Activated CD4-positive, alpha-beta T cell treated with anti-CD3 and anti-CD28 coated beads, Interleukin-2, amount 50 U/mL, for 24 hours (primary cell): ENCODE measurements at places on chromosomes 7 and 10.

DNA sequence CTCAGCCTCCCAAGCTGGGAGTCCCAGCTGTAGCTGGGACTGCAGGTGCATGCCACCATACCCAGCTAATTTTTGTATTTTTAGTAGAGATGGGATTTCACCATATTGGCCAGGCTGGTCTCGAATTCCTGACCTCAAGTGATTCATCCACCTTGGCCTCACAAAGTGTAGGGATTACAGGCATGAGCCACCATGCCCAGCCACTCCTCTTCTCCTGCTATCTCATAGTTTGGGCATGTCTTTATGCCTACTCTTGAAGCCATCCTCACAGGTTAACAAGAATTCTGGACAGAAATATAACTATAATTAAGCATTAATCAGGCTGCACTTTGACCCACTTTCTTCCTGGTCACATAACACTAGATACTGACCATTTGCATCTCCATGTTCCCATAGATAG is 28.6 kb upstream of the C10orf67 start:
- no peak for DNase-seq

DNA sequence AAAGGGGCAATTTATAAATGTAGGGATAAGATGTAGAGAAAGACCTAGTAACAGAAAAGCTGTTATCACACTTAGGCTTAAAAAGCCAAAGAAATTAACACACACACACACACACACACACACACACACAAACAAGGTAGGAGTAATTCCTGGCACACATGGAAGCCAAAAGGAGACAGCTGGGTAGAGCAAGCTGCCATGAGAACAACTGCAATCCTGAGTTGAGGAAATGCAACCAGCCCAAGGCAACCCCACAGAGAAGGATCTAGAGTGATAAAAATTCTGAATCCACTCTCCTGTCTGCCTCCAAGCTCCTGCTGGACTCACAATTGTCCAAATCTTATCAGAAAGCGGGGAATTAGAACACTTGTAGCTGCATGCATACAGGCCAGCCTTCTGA is 229.1 kb upstream of the DGKB start:
- DNase-seq: no peak

- DNase-seq: no peak
These were observed 69.0 kb upstream of the LRRC18 start for GRCh38 chr10:49008505-49009198.

GRCh38 chr7:20839987-20840386 is 53.3 kb upstream of the SP8 start:
- no peak for DNase-seq

DNA sequence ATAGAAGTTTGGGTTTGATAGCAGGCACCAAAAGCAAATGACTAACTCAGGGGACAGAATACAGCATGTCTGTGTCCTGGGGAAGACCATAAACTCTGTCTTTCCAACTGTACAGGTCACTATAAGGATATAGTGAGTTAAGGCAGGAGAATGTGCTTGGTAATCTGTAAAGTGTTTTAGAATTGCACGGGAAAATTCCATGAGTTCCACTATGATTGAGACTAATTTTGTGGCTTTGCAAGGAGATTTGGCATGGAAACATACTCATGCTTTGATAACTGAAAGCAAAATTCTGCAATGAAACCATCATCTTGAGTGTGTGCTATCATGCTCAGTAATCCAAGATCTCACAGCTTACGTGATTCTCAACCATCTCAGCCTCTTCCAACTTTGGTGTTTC is 152.6 kb downstream of the PKD1L1 start:
- DNase-seq: no peak

DNA sequence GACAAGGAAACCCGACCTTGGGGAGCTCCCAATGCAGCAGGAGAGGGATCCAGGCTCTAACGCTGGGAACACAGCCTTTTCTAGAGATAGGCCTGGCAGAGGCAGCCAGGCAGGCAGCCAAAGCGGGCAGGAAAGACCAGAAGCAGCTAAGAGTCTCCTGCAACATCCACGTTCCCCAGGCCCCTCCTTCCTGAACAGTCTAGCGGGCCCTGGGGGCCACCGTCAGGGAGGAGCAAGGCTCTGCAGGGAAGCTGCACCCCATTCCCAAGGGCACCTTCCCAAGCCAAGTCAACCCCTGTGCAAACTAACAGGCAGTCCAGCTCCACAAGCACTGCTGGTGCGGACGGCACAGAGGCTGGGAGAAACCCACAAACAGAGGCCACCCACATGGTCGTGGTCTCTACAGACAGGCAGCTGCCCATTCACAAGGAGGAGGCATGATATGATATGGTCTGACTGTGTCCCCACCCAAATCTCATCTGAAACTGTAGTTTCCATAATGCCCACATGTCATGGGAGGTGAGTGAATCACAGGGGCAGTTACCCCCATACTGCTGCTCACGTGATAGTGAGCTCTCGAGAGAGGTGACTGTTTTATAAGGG is 115.7 kb downstream of the MAD1L1 start:
- no peak for DNase-seq

DNA sequence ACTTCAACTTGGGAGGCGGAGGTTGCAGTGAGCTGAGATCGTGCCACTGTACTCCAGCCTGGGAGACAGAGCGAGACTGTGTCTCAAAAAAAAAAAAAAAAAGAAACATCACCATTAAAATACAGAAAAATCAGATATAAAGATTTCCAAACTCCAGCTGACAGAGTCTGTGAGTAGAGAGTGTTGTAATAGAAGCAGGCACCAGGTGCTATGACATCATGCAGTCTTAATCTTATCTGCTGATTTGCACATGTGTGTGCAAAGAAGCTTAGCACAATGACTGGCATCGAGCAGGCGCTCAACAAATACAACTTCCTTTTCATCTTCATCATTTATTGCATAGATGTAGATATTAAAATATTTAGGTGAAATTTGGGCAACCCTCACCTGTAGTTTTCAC is 92.2 kb downstream of the PRKCQ start:
- DNase-seq: no peak

DNA sequence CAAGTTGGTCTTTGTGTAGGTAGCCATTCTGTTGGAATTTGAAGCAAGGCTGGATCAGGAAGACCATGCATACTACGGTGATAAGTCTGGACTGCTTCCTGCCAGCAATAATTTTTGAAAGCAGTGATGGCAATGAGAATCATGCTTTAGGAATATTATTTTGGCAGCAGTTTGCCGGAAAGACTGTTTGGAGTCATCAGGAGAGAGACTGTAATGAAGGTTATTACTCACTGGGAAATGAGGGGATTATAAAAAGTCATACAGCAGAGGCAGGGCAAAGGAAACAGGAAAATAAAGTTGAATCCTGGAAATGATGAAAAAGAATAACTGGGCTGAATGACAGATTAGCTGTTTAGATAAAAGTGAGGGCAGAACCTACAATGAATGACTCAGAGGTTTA is 1136.8 kb upstream of the AUTS2 start:
- DNase-seq: no peak

GRCh38 chr7:90693939-90694338 is 97.8 kb downstream of the CDK14 start:
- DNase-seq: no peak

GRCh38 chr7:12715372-12716133 is 28.1 kb downstream of the ARL4A start:
- no peak for DNase-seq

- no peak for DNase-seq
These were observed 11.6 kb downstream of the RPS24 start for GRCh38 chr10:78045237-78045636.

GRCh38 chr10:77501152-77501845 is 136.3 kb downstream of the KCNMA1 start:
- no peak for DNase-seq

- DNase-seq: no peak
These were observed 779 bp downstream of the IFIT2 start for GRCh38 chr10:89302625-89303024.

GRCh38 chr7:98234429-98235147 is 17.4 kb downstream of the TECPR1 start:
- DNase-seq: no peak

DNA sequence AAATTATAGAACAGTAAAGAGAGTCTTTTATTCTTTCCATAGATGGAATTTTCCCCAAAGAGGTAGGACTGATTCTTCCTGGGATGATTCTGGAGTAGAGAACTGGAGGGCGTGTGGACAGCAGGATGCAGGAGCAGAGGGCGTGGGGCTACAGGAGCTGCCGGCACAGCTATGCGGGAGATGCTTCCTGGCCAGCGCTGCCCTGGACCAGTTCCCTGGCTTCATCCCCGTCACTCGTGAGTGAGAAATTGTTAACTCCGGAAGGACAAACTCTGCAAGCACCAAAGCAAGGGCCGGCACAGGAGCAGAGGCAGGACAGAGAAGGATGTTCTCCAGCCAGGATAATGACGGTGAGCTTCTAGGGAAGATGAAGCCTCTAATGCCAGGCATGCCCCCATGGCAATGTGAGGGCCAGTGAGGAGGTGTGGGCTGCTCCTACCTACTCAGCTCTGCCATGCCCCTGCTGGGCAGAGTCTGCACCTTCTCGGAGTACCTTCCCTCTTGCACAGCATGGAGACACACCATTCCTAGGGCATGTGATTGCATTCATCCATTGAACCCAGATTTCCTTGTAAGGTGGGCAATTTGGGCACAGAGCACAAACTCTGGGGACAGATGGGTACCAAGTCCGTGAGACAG is 760.9 kb upstream of the IGFBP3 start:
- no peak for DNase-seq

DNA sequence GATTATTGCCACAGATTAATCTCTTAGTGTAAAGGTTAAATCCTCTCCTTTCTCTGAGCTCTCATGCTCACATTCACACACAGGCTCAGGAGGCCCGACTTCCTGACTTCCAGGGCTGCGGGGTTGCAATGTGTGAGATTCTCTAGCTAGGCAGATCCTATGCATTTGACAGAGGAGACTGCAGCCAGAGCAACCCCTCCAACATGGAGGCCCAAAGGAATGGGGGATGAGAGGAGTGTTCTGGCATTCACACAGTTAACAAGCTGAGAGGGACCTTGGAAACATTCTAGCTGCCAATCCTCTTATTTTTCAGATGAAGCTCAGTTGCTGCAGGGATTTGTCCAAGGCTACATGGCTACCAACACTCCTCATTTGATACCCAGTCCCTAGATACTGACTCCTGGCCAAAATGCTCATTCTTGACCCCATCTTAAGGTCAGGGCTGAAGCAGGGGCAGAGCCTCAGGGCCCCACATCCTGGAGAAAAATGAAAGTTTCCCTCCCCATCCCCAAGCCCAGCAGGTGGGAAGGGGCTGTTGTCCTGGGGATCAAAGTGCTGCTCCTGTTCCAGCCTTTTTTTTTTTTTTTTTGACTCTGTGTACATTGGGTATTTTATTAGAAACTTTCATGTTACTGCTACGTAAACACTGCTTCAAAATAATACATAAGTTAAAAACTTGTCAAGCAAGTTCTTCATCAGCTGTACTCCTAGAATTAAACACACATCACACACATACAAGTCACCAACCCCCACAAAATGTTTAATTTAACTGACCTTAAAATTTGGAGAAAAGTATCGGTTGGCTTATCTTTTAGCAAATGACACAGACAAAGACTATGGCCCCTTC is 325.6 kb downstream of the PLXNA4 start:
- DNase-seq: no peak

DNA sequence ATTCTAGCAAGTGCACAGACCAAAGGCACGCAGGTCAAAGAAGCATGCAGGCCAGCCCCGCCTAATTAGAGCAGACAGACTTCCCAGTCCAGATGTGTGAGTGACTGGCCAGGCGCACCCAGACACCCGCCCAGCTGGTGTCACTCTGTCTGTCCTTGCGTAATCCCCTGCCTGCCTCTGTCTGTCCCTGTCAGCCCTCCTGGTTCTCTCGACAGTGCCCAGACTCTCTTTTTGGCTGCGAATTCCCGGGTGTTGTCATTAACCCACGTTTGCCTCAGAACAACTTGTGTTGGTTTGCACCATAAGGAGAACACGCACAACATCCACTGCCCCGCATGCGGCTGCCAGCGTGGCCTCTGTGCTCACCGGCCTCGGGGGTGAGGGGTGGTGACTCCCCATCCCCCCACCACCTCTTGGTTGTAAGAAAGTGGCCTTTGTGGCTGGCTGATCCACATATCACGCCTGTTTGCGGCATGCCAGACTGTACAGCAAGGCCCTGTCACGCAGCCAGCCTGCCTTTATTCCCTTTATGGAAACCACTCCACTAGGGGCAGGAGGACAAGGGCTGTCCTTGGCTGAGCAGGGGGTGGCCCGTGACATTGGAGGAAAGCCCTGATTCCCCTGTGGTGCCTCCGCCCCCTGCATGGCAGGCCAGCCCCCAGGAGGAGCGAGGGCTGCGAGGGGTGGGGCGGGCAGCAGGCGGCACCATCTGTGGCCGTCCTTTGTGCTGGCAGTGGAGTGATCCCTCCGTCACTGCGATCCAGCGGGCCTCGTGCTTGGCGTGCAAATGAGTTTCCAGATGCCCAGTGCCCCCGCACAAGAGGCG is 72.8 kb upstream of the PPIF start:
- DNase-seq: no peak

DNA sequence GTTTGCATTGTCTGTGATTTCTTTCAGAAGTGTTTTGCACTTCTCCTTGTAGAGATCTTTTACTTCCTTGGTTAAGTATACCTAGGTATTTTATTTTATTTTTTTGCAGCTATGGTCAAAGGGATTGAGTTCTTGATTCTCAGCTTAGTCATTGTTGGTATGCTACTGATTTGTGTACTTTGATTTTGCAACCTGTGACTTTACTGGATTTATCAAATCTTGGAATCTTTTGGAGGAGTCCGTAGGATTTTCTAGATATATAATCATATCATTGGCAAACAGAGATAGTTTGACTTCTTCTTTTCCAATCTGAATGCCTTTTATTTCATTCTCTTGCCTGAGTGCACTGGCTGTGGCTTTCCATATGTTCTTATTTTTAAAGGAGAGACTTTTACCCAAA is 41.9 kb downstream of the CCSER2 start:
- DNase-seq: no peak

DNA sequence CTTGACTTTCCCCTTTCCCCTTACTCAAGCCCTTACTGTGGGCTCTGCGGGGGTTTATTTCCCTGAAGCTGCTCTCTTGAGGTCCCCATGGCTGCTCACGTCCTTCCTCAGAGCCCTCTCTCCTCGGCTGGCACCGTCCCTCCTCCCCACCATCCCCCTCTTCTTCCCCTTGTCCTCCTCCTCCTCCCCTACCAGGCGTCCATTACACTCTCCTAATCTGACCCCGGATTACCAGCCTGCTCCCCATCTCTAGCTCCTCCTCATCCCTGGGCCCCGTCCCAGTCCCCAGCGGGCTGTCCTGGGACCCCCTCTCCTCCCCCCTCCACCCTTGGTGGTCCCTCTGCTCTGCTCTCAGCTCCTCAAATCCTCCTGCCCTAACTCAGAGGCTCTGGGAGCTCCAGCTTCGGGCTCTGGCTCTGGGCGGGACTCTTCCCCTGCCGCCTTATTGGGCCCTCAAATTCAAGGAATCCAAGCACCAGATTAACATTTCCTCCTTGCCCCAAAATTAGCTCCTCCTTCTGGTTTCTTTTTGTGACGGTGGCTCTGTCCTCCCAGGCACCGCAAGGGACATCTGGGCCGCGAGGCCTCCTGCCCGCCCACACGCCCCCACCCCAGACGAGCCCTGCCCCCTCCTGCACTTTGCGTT is 48.5 kb upstream of the LEP start:
- no peak for DNase-seq

- DNase-seq: no peak
These were observed 650.8 kb downstream of the LRMDA start for GRCh38 chr10:76082232-76082631.
